ENCODE measurements at places on chromosomes 1 and 21.

DNA sequence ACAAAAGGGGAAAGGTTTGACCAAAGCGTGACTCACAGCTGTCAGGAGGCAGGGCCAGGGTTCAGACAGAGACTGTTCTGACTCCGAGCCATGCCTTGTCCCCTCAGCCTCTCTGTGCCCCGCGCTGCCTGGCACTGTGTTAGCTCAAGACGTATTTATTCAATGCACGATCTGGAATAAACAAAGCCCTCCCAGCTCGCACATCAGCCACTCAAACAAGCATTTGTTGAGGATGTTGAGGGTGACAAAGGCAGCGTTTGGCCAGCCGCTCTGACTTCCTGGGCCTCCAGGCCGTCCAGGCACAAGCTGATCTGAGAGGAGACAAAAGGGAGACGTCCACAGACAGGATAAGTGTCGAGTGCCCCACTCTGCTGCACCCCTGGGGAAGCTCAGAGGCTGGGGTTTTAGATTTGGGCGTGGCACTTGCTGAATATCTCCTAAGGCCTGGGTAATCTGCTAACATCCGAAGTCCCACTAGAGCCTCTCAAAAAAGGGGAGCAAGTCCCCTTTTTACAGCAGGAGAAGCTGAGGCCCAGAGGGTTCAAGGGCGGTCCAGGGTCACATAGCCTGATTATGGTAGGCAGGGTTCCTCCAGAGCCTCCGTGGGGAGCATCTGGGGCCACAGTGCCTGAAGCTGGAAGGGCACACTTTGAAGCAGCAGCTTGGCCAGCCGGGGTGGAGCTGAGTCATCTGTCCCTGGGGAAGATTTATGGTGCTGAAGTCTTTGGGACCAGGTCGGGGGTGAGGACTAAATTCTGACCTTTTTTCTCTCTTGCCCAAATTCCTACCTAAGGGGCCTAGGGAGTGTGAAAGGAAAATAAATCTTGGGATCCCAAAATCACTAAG, 95.9 kb downstream of the SPSB1 start:
- DNase-seq, result no peak

GRCh38 chr1:86416343-86416742, 7.6 kb upstream of the CLCA2 start:
- no peak for DNase-seq

DNA sequence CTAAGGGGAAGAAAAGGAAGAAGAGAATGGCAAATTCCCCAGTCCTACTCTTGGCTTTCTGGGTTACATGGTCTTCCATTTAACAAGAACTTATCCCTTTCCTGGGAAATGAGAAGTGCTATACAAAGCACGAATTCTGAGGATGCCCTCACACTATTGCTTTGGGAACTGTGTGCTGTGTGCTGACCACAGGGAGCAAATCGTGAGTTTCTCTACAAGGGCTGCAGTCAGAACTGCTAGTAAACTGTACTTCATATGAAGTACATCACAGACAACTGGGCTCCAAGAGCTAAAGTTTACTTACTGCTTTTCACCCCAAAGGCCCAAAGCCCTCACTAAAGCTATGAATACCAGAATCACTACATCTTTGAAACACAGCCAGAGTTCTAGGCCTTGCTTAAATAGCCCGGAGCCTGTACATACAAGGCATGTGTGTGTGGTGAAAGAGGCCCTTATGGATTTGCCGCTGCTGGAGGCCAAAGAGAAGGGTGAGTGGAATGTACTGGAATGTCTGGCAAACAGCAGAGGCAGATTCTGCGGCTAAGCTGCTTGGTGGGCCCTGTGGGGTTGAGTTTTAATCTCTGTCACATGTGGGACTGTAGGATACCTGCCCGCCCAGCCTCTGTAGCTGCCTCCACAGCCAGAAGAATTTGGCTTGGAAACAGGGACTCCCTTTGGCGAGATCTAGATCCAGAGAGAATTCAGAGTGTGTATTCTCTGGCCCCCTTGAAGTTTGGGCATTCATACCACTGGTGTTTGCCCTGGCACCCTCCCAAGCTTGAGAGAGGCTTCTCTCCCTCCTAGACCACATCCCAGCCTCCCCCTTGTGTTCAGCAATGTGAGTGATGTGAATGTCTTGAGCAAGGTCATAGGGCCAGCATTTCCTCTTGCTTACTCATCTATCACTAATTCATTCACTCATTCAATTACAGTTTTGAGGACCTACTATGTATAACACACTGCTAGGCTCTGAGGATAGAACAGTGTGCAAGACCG, 21.9 kb upstream of the TRIM67 start:
- no peak for DNase-seq

- DNase-seq, result no peak
Measured at GRCh38 chr1:55321942-55322341, 106.8 kb upstream of the USP24 start.
